ENCODE measurements at places on chromosomes 5 and 9.
A peak's percentile ranks its signal among the peaks of the same experiment; 100 is the strongest.

DNA sequence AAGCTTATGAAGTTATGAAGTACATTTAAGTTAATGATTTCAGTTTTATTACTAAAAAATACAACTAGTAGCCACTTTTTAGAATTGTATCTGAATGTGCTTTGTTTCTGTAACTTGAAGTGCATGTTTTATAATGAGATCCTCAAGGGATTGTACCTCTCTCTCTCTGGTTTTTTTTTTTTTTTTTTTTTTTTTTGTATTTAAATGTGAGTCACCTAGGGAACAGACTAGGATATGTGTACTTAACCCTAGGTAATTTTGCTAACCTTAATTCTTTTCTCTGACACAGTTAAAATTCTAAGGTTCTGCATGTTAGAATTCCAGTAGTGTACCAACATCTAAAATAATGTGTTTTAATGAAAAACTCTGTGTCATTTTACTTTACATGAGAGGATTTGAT is 59.5 kb downstream of the CDC42SE2 start:
- no peak for DNase-seq

DNA sequence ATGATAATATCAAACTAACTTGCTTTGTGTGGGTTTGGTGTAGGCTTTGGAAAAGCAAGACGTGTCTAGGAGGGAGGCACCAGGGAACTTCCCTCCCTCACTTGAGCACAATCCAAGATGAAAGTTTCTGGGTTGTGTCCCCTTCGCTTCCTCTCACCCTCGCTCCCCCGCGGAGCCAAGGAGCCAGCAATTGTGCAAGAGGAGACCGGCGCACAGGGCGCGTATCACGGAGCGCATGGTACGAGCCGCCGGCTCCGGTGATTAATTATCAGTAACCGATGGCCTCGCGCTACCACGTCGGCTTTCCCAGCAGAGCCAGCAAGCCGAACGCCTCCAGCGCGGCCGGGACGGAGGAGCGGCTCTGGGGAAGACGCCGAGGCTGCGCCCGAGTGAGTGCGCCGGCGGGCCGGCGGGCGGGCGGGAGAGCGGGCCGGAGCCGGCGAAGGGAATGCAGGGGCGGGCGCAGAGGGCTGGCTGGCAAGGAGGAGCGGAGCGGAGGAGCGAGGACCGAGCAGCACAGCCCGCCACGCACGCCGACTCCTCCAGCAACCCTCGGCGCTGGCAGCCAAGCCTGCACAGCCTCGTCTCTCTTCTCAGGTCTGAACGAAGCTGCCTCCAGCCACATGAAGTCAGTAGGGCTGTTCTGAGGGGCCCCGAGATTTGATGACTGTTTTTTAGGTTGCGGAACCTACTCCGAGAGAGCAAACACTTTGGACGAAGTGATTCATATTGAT is 143.6 kb downstream of the BNC2 start:
- peak; percentile 55 for DNase-seq

- DNase-seq, result no peak
These were observed 1.4 kb upstream of the SLC36A2 start for GRCh38 chr5:151348789-151349188.

DNA sequence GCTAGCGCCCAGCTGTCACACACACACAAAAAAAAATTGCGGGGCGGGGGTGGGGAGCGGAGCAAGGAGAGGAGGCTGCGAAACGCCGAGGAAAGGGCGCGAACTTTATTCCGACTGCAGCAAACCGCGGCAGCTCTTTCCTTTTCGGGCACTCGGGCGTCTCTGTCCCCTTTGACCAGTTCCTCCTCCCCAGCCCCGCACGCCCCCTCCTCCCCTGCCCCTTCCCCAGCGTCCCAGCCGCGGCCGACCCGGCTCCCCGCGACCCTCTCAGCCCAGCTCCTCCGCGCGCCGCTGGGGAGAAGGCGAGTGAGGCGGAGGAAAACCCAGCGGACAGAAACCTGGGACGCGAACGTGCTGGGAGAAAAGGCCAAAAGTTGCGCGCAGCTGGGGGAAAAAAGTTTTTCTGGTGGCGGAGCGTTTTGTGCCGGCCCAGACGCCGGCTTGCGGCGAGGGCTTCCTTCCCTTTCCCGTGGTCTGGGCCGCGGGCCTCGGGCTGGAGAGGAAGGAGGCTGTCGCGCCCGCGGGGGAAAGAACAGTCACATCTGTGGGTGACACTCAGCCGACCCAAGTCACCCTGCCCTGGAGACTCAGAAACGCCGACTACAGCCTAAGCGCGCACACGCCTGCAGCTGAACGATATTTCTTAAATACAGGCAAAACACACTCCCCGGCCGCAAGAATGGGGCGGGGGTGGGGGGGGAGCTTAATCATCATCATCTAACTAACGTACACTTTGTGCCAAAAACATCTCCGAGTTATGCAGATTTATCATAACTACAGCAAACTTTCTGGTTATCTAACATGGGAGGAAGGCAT is 1.1 kb upstream of the BNC2 start:
- peak; percentile 56 for DNase-seq

- peak; percentile 2 for DNase-seq
These were observed 1941.1 kb upstream of the C9orf72 start for GRCh38 chr9:29514336-29514735.
